OCI-LY7 (cell line): ENCODE measurements at places on chromosomes 16 and 17. TPM values are rescaled to one million over a fixed set of nuclear protein-coding genes. Genes with fewer than 3 reads are reported as not detected.

SMTNL2 gene
- total RNA-seq: not detected in 2 replicates

TNFRSF13B gene
- total RNA-seq: 5.7 and 7.5 TPM in 2 replicates

PMP22 gene
- total RNA-seq: not detected in 2 replicates

KRTAP4-3 gene
- not detected in 2 replicates for total RNA-seq

QPRT gene
- total RNA-seq: 12.6 and 15.8 TPM in 2 replicates

GRCh38 chr16:23014592-23014991 lies 134.7 kb downstream of the USP31 start:
- DNase-seq: no peak

DNA sequence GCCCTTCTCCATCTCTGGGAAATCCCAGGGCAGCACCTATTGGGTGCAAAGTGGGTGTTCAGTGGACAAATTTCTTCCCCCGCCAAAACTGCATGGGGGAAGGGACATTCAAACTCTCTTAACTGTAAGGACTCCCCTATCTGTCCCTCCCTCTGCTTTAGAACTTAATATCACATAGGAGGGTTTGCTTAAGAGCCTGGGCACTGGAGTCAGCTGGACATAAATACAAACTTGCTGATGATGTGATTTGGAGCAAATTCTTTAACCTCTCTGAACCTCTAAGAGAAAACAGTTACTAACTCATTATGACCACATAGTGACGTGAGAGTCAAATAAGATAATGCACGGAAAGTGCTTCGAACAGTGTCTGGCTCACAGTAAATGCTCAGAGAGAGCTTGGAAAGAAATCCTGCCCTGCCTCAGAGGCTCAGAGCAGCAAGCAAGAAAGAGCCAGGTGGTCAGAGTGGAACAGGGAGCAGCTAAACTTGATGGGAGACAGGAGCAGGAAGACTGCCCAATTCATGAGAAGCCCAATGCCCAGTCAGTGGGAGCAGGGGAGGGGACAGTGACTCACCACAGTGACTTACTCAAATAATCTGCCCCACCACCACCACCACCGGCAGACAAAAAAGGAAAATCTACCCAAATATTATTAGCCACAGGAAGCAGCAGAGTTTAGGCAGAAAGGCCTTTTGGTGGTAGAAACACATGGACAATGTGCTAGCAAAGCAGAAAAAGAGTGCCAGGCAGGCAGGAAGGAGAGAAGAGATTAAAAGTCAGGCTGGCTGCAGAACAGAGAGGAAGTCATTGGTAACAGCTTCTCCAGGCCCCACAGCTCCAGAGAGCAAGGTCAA lies 23.9 kb upstream of the CCL1 start:
- DNase-seq: peak; percentile 57

DNA sequence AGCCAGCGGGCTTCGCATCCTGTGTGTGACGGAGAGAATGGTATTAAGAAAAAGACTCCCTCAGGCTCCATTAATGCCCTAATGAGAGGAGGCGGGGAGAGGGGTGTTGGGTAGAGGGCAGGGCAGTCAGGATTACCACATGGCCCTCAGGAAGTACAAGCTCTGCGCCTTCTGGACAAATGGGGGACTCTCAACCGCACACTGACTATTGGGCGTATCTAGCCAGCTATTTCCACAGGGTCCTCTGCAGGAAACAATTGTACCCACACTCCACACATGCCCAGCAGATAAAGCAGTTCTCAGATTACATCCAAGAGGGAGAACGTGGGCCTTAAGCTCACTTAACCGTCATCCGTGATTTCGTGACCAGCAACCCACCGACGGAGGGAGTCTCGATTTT lies 14.7 kb downstream of the NXN start:
- DNase-seq: no peak

DNA sequence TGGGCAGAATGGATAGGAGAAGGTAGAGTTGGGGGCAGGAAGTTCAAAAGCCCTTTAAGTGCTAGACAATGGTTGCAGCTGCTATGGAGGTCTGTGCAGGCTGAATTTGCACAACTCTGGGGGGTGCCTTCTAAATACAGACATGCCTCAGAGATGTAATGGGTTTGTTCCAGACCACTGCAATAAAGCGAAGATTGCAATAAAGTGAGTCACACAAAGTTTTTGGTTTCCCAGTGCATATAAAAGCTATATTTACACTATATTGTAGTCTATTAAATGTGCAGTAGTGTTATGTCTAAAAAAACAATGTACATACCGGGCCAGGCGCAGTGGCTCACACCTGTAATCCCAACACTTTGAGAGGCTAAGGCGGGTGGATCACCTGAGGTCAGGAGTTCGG lies 60.5 kb upstream of the MYOCD start:
- no peak for DNase-seq

DNA sequence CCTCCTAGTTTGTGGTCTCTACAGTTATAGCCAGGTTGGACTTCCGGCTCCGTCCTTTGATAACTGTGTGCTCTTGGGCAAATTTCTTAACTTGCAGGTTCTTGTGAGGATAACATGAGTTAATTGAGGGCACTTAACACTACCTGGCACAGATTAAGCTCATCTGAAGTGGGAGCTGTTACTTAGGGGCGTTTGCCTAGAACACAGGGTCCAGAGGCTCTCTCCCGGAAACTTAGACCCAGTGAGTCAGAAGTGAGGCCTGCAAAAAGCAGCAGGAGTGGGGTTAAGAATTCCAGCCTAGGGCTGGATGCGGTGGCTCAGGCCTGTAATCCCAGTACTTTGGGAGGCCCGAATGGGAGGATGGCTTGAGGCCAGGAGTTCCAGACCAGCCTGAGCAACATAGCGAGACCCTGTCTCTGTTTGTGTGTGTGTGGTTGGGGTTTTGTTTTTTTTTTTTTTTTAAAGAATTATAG lies 1.4 kb downstream of the MVP start:
- no peak for DNase-seq
